ENCODE measurements at places on chromosomes 2 and 18.
A peak's percentile ranks its signal among the peaks of the same experiment; 100 is the strongest.

DNA sequence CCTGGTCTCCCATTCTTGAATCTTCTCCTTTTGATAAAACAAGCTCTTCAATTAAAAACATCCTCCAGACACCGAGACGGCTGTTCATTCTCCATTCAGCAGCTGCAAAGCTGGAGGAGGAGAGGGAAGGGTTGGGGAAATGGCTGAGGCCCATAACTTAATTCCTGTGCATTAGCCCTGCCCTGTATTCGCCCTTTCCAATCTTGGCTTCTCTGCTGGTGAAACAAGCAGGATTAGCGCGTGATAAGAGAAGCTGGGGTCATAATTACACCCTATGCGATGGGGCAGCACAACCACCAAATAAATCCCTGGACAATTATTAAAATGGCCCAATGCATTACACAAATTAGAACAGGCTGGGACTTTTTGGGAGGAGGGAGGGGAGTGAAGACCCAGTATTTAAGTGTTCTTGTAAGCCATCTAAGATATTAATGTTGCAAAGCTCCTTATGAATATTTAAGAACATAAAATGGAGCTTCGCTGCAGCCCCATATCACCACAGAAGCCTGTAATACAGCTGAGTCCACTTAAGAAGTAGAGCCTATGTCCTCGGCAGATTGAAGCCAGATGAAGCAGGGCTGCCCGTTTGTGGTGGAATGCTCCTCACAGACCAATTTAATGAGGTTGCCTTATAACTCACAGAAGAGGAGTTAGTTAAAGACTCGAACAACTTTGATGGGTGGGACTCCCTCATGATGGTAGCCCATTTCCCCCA is 176.6 kb upstream of the SKOR2 start:
- no peak overlapping the region for H3K27ac ChIP-seq
- no peak for DNase-seq
- H3K4me1 ChIP-seq: no peaks in the 10 kb centered on the region
- no peaks in the 10 kb centered on the region for H3K27me3 ChIP-seq
- H3K36me3 ChIP-seq: no peaks in the 10 kb centered on the region

DNA sequence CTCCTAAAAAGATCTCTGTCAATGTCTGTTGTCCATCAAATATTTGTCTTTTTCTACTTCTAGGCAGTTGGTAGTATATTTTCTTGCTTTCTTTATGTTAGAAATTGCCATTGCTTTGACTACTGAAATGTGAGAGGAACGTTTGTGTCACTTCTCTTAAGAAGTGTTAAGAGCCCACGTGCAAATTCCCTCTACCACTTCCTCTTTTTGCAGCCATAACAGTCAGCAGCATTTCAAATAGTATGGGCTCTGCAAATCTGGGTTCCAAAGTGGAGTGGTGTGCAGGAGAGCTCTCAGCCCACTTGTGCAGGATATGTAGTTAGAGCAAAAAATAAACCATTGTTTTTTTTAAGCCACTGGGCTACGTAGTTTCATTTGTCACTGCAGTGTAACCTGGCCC is 314.0 kb downstream of the MEIS1 start:
- no peak for DNase-seq
- H3K4me1 ChIP-seq: no peaks in the 10 kb centered on the region
- H3K27ac ChIP-seq: no peak overlapping the region
- no peak overlapping the region for H3K4me3 ChIP-seq

- H3K27ac ChIP-seq: no peak overlapping the region
- no peaks in the 10 kb centered on the region for H3K4me1 ChIP-seq
- no peak for DNase-seq
- no peak overlapping the region for H3K4me3 ChIP-seq
Measured at GRCh38 chr2:202204855-202205254, 33.5 kb downstream of the SUMO1 start.

GRCh38 chr2:239054921-239055320 is 207.0 kb downstream of the TWIST2 start:
- no peak overlapping the region for H3K27ac ChIP-seq
- H3K27me3 ChIP-seq: no peaks in the 10 kb centered on the region
- DNase-seq: no peak
- H3K4me1 ChIP-seq: peaks cover 3% of the 10 kb centered on the region
- H3K4me3 ChIP-seq: no peak overlapping the region

GRCh38 chr18:42922363-42922762 is 193.1 kb downstream of the RIT2 start:
- DNase-seq: no peak
- no peak overlapping the region for H3K27ac ChIP-seq
- no peak overlapping the region for H3K4me3 ChIP-seq
- H3K4me1 ChIP-seq: no peaks in the 10 kb centered on the region
- H3K36me3 ChIP-seq: no peaks in the 10 kb centered on the region
- H3K27me3 ChIP-seq: no peaks in the 10 kb centered on the region

GRCh38 chr2:166350525-166350924 is 25.2 kb downstream of the SCN9A start:
- H3K4me1 ChIP-seq: no peaks in the 10 kb centered on the region
- no peak overlapping the region for H3K27ac ChIP-seq
- H3K27me3 ChIP-seq: no peaks in the 10 kb centered on the region

- no peak for DNase-seq
- no peak overlapping the region for H3K4me3 ChIP-seq
- no peak overlapping the region for H3K27ac ChIP-seq
- no peaks in the 10 kb centered on the region for H3K36me3 ChIP-seq
- peaks cover 4% of the 10 kb centered on the region for H3K27me3 ChIP-seq
Measured at GRCh38 chr2:167869200-167869599, 378.2 kb downstream of the STK39 start.

- DNase-seq: no peak
- no peak overlapping the region for H3K27ac ChIP-seq
- H3K27me3 ChIP-seq: peaks cover 9% of the 10 kb centered on the region
- no peak overlapping the region for H3K4me3 ChIP-seq
- H3K4me1 ChIP-seq: no peaks in the 10 kb centered on the region
Measured at GRCh38 chr2:176910828-176911227, 301.8 kb upstream of the HNRNPA3 start.

- no peak overlapping the region for H3K4me3 ChIP-seq
- no peaks in the 10 kb centered on the region for H3K27me3 ChIP-seq
- peaks cover 38% of the 10 kb centered on the region for H3K36me3 ChIP-seq
- no peak overlapping the region for H3K27ac ChIP-seq
- no peak for DNase-seq
Measured at GRCh38 chr2:143608758-143609157, 479.5 kb downstream of the ARHGAP15 start.

DNA sequence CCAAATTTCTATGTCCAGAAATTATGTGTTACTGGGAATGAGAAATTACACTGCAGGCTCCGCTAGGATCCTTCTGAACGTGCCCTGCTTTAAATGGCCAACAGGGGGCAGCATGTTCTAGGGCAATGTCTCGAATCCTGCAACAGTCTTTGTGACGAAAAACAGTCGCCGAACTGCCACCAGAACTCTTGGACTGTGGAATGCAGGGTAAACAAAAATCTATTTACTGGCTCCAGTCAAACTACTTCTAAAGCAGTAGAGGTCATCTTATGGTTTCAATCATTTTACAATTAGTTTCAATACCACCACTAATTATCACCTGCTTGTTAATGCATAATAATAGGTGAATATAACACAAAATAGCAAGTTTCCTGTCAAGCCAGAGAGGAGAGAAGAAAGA is 9.8 kb upstream of the ZNF397 start:
- peak; percentile 78 for DNase-seq
- no peak overlapping the region for H3K27ac ChIP-seq
- H3K4me1 ChIP-seq: peaks cover 3% of the 10 kb centered on the region
- peaks cover 2% of the 10 kb centered on the region for H3K27me3 ChIP-seq
- H3K36me3 ChIP-seq: no peaks in the 10 kb centered on the region

DNA sequence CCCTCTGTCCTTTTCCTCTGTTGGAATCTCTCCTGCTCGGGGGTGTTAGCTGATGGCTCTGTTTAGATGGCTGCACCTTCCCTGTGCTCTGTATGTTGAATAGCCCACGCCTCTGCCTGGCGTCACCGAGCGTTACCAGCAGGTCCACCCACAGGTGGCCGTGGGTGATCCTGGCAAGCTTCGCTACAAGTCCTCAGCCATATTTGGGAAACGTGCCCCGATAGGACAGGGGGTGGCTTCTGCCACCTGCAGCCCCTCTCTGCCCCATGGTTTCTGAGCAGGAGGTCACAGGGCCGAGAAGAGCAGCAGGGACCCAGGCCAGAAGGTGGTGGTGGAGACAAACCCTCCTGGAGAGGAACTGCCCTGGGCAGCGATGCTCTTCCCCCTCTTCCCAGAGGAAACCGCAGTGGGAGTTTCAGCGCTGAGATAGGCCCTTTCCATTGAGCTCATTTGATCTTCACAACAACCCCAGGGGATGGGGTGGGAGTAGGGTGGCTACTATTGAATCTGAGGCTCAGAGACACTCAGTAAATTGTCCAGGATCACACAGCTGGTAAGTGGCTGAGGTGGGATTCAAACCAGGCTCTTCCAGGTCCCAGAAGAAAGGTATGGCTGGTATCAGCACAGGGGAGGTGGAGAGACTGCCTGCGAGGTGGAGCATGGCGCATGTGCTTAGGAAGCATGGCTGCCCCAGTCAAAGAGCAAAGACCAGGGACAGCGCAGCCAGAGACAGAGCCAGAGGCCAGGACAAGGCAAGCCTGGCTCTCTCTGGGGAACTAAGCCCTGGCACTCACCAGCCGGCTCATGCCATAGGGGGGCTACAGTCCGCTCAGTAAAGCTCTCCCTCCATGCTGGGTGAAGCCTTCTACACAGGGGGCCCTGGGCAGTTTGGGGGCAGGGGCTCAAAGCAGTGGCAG is 15.0 kb downstream of the NGEF start:
- no peak for DNase-seq
- no peaks in the 10 kb centered on the region for H3K4me1 ChIP-seq
- H3K36me3 ChIP-seq: no peaks in the 10 kb centered on the region
- H3K27me3 ChIP-seq: no peaks in the 10 kb centered on the region

DNA sequence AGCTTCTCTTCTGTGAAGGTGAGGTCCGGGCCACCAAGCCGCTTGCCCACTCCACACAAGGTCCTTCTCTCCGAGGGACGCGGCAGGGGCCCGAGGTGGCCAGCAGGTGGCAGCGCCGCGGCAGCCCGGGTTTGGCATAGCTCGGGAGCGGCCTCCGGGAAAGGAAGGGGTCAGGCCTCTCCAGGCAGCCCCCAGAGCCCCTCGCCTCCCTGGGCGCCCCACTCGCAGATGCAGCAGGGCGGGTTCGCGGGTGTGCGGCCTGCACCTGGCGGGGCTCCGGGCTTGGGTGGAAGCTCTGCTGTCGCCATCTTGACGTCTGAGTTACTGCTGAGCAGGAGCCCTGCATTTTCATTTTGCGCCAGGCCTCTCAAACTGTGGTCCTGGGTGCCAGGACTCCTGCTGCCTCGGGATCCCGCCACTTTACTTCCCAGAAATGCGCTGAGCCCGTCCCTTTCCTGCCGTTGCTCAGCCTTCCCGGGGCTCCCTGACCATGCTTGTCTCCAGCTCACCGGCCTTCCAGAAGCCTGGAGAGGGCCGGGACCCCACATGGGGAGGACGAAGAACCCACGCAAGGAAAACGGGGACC is 18.6 kb upstream of the NCL start:
- H3K27ac ChIP-seq: peak overlapping the region; percentile 83
- DNase-seq: peak; percentile 78
- H3K27me3 ChIP-seq: no peaks in the 10 kb centered on the region
- H3K4me3 ChIP-seq: peak overlapping the region; percentile 76
- H3K4me1 ChIP-seq: peaks cover 23% of the 10 kb centered on the region

- peaks cover 80% of the 10 kb centered on the region for H3K27me3 ChIP-seq
- no peak overlapping the region for H3K4me3 ChIP-seq
- no peak for DNase-seq
- no peaks in the 10 kb centered on the region for H3K36me3 ChIP-seq
Measured at GRCh38 chr2:218999021-218999880, 6.0 kb upstream of the CRYBA2 start.

- no peak overlapping the region for H3K4me3 ChIP-seq
- no peaks in the 10 kb centered on the region for H3K36me3 ChIP-seq
- peaks cover 2% of the 10 kb centered on the region for H3K27me3 ChIP-seq
- no peak overlapping the region for H3K27ac ChIP-seq
Measured at GRCh38 chr2:236306825-236307540, 42.8 kb upstream of the ASB18 start.

DNA sequence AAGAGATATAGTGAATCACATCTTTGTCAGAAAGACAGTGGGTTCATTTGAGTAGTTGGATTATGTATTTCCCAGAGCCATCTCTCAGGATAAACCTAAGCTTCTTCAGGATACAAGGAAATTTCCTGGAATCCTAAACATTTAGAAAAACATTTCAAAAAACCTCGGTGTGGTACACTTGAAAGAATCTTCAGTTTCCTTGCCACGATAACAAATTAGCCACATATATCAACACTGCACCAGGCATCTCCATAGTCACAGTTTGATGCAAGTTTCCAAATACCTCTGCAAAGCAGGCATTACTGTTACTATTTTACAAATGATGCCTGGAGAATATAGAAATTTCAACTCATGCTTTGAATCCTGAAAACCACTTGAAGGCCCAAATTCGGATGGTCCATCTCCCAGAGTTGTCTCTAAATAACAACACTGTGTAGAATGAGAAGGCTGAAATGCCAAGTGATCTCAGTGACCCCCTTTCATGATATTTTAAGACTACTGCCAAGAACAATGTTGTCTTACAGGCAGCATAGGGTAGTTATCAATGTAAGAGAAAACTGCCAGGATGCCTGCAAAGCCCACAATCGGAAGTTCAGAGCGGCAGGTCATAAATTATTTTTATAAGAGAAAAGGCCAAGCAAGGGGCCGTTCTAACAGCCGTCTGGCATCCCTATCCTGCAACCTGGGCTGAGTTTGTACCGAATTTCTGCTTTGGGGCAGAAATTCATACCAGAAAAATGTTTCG is 307.9 kb downstream of the TXNL1 start:
- no peaks in the 10 kb centered on the region for H3K4me1 ChIP-seq
- H3K27me3 ChIP-seq: no peaks in the 10 kb centered on the region
- no peaks in the 10 kb centered on the region for H3K36me3 ChIP-seq
- no peak overlapping the region for H3K27ac ChIP-seq
- DNase-seq: no peak

GRCh38 chr2:69465513-69466456 is 28.6 kb upstream of the NFU1 start:
- no peak for DNase-seq
- no peak overlapping the region for H3K4me3 ChIP-seq
- no peaks in the 10 kb centered on the region for H3K27me3 ChIP-seq

GRCh38 chr2:73961823-73962615 is 22.7 kb upstream of the TET3 start:
- no peak for DNase-seq
- H3K36me3 ChIP-seq: peaks cover 43% of the 10 kb centered on the region
- H3K27ac ChIP-seq: no peak overlapping the region
- H3K27me3 ChIP-seq: no peaks in the 10 kb centered on the region
- H3K4me3 ChIP-seq: no peak overlapping the region

DNA sequence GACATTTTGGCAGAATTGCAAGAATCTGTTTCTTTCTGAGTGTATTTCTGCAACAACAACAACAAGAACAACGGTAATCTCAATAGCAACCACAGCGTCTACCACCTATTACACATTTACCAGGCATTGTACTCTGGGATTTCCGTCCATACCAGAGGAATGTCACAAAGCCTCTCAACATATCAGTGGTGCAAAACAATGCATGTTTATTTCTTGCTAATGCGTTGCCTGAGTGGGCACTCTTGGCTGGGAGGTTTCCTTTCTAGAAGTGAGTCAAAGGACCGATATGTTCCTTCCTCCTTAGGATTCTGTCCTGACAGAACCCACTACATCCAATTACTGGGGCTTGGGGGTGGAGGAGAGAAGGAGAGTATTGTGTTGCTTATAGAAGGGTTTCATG is 585.6 kb downstream of the TSN start:
- no peaks in the 10 kb centered on the region for H3K27me3 ChIP-seq
- no peak overlapping the region for H3K4me3 ChIP-seq
- H3K27ac ChIP-seq: no peak overlapping the region
- no peaks in the 10 kb centered on the region for H3K36me3 ChIP-seq

GRCh38 chr2:28343971-28344715 is 48.5 kb upstream of the FOSL2 start:
- H3K27ac ChIP-seq: no peak overlapping the region
- peaks cover 3% of the 10 kb centered on the region for H3K36me3 ChIP-seq
- no peak overlapping the region for H3K4me3 ChIP-seq
- no peaks in the 10 kb centered on the region for H3K27me3 ChIP-seq
